ENCODE measurements at places on chromosomes 4 and X.

DNA sequence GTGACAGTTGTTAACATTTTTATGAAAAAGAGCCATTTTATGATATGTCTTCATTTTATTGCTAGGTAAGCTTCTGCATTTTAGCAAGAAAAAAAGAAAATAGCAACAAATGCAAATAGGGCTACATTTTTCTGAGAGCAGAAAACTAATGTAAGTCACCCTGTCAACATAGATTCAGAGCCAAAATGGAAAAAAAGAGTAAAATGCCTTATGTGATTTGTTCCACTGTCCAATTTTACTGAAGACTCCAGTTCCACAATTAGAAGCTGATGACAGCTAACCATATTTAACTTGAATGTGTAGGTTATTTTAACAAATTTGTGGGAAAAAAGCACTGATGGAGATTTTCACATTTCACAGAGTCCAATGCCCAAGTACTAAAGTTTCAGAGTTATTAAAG, 772.3 kb downstream of the FAT4 start:
- DNase-seq, result no peak

DNA sequence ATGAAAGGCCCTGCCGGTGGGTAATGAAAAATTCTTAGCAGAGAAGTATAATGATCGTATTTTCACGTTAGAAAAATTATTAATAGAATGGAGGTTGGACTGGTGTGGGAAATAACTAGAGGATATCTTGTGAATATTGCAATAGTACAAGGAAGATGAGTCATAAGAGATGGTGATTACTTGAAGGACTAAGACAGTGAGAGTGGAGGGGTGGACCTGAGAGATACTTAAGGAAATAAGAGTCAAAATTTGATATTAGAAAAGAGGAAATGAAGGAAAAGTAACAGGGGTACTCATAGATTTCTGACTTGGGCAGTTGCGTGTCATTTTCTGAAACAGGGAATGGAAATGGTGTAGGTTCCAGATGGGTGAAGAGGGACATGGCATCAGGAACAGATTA, 1.7 kb upstream of the USP53 start:
- no peak for DNase-seq

DNA sequence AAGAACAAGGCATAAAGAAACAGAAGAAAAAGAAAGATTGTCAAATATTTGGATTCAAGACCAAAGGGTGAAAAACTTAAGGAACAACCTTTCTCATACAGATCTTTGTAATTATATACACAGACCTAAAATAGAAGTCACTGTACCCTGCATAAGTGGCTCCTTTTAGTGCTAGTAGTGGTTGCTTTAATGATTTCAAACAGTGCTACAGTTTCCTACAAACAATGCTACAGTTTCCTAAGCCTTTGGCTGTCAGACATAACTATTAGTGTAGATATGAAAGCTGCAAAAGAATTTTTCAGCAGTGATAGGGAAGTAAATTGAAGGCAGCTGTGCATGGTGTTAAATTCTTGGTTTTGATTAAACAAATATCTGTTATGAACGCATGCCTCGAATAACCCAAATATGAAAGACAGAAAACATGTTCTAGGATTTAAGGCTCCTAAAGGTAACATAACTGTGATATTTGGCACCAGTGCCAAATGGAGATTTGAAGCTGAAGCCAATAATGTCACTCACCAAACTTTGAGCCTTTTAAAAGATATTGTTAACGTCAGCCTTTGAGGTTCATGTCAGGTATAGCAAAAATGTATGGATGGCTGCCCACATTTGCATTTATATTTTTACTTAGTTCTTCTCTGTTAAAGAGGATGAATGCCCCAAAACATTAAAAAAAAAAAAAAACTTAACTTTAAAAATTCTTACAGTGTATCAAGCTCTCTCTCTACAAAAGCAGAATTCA, 36.6 kb downstream of the SMARCAD1 start:
- no peak for DNase-seq

DNA sequence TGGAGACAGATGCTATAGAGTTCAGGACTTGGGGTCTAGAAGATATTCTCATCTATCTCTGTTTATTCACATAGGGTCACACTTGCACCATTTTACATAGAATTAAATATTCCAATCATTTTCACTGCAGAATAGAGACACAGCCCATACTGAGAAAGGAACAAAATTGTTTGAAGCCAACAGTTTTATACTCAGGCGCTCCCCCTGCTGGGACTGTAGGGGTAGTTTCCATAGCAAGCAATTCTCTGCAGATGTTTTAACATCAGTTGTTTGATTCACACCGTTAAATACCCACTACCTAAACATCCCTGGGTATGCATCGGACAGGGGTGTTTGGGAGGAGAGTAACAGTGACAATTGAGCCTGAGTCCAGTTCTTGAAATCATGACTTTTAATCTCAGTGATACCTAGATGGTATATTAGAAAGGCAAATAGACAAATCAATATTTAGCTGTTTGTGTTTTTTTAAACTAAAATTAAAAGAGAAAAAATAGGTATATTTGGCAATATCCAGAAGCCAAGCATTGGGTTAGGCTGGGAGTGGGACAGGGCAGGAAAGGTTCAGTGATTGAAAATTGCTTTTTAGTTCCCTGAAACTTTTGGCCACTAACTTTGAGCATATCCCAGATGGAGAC, 33.8 kb downstream of the LONRF3 start:
- peak; percentile 20 for DNase-seq

- DNase-seq, result no peak
These were observed 191.1 kb upstream of the FAT4 start for GRCh38 chr4:125123570-125124109.

GRCh38 chrX:30971774-30972603, 82.9 kb upstream of the TAB3 start:
- DNase-seq, result peak; percentile 38

DNA sequence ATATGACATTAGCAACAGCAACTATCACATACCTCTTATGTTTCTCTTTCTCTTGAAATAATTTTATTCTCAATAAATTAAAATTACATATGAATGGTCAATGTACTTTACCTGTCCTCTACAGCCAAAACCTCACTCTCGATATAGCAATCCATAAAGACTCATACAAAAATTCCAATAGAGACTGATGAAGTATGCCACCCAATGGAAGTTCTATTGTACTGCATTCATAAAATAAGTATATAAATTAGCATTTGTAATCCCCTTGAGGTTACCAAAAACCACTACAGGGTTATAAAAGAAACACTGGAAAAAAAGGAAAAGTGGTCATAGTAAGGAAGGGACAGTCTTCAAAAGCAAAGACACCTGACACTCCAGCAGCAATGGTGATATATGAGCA, 32.8 kb downstream of the CLDN2 start:
- DNase-seq, result no peak

DNA sequence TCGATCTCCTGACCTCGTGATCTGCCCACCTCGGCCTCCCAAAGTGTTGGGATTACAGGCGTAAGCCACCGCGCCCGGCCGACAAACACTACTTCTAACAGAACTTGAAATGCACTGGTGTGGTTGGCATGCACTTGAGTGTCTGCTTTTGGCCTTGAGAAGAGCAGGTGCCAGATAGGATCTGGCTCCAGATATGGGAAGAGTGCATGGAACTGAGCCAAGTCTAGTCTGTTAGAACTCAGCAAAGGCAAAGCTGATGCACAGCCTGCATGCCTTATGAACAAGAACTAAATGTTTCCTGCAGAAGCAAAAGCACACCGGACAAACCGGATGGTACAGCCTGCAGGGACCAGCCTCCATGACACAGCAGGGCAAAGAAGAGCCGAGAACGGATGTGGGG, 35.1 kb upstream of the TBL1X start:
- no peak for DNase-seq

- DNase-seq, result no peak
These were observed 275.1 kb upstream of the RASGEF1B start for GRCh38 chr4:81746773-81747172.

DNA sequence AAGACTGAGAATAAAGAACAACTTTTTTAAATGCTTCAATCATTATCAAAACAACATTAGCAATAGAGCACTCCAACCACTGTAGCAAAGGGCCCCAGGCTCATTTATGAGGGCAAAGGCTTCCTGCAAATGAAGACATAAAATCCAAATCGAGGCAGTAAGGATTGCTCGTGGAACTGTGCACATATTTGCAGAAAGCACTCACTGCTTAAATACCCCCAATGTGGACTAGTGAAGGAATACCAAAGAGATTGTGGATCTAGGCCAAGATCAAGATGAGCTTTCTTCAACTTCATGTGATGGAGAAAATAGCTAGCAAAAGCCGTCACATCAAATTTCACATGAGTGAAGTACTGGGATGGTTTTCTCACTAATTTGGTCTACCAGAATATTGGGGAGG, 35.2 kb downstream of the GPC3 start:
- DNase-seq, result no peak

DNA sequence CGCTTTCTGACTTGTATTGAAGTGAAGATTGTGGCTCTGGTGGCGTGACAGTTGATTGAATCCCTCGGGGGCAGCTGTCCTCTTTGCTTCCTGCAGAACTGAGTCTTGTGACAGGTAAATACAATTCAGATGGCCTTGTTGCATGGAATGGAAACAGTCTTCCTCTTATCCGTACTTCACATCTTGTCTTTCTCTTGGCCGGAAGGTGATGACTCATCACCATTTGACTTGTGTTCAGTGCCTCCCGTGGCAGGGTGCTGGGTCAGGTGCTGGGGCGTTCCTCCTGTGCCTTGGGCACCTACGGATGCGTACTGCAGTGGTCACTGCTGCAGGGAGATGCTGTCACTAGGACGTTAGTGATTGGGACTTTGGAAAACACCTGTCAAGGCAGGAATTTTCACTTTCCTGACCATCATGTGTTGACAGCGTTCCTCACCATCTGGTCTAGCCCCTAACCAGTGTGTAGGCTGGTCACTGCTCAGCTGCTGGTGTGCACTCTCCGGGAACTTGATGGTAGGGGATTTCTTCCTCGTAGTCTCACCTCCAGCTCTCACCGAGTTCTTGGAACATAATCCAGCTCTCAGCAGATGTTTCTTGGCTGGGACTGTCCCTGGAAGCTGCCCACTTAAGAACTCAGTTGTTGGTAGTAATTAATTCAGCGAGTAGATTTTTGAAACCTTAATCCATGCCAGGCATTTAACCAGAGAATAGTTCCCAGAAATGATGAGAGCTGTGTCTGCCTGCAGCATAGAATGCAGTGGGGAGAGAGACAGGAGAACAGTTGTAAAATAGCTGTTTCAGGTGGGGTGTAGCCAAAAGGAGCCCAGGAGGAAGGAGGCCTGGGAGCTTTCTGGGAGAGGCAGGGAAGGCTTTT, 7.2 kb downstream of the TBC1D14 start:
- no peak for DNase-seq

DNA sequence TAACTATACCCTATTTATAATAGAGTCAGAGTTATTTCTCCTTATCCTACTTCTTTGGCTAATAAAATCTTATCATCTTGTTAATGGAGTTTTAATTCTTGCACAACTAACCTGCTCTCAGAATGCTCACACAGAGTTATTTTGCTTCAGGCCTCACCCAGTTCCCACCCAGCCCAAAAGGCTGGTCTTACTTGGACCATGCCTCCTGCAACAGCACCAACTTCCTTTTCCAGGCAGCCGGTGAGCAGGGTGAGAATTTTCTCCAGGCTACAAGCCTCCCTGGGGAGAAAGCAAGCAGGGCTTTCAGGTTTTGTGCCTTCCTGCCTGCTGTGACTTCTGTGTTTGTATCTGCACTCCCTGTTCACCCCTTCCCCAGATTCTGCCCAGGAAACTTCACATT, 29.1 kb upstream of the BANK1 start:
- no peak for DNase-seq

DNA sequence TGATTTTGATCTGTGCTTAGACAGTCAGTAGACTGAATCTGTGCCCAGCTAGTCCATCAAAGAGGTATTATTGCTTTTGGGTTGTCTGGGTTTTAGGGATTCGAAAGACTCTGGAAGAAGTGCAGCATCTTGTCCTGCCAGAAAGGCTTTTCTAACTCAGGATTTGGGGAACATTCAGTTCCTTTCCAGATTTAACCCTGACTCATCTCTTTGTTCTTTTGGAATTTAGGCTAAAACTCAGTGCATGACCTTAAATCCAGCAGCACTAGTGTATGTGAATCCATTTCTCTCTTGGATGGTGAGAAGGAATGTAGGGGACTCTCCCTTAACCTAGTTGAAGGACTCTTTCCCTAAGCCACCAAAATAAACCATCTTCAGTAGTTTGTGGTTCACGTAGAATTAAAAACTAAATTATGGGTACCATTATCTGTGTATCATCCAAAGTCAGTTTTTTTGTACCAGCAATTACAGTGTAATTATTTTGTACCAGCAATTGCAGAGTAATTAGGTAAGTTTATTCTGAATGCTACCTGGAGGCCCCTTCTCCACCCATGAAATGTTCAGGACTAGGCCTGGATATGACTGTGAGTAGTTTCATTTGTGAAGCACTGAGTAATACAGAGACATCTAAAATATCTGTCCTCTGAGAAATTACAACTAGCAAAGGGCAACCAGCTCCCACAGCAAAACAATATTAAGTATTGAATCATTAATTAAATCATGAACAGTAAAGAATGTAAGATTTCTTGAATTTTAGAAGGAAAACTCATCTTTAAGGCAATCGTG, 384.0 kb downstream of the TMA16 start:
- no peak for DNase-seq

- no peak for DNase-seq
These were observed 240.0 kb downstream of the GPC3 start for GRCh38 chrX:133745349-133745748.

DNA sequence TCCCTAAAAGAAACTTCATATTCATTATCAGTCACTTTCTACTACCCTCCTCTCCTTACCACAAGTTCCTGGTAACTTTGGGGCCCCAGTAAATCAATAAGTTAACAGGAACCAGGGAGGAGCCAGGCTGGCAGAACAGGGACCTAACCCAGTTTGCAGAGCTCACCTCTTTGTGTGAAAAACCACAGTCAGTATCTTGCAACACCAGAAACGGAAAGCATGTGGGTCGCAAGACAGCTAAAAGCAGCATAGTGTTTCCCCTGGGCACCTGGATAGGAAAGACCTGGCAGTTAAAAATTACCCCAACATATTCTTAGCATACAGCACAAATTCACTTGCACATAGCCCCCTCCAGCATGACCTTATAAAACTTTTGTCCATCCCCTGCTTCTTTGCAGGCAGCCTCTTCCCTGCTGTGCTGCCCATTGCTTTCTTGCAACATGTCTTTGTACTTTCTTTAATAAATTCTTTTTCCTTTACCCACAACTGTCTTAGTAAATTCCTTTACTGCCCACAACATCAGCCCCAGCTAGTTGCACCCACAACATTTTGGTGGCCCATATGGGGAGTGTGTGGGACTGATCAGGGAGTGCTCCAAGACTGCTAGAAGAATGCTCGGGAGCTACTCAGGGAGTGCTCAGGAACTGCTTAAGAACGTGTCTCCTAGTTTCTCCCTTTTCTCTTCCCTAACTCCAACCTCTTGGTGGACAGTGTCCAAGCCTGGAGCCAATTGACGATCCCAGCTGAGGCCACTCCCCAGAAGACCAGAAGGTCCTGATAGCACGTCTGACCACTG, 83.4 kb downstream of the MSN start:
- DNase-seq, result no peak

- no peak for DNase-seq
These were observed 48.2 kb upstream of the GC start for GRCh38 chr4:71832049-71832448.

- DNase-seq, result no peak
These were observed 7.1 kb upstream of the SMARCA1 start for GRCh38 chrX:129530410-129530809.

GRCh38 chr4:16026160-16026761, 57.6 kb downstream of the PROM1 start:
- peak; percentile 27 for DNase-seq

- no peak for DNase-seq
These were observed 64.7 kb upstream of the PLAC8 start for GRCh38 chr4:83179205-83179604.

Measured in brain microvascular endothelial cell (primary cell).